ENCODE measurements at places on chromosomes 1 and 21.

- no peak for DNase-seq
These were observed 7.2 kb downstream of the KIFAP3 start for GRCh38 chr1:170067253-170067819.

- no peak for DNase-seq
These were observed 63.6 kb downstream of the NEK7 start for GRCh38 chr1:198220428-198220827.

- peak; percentile 61 for DNase-seq
These were observed 933 bp downstream of the C1orf35 start for GRCh38 chr1:228101994-228102790.

DNA sequence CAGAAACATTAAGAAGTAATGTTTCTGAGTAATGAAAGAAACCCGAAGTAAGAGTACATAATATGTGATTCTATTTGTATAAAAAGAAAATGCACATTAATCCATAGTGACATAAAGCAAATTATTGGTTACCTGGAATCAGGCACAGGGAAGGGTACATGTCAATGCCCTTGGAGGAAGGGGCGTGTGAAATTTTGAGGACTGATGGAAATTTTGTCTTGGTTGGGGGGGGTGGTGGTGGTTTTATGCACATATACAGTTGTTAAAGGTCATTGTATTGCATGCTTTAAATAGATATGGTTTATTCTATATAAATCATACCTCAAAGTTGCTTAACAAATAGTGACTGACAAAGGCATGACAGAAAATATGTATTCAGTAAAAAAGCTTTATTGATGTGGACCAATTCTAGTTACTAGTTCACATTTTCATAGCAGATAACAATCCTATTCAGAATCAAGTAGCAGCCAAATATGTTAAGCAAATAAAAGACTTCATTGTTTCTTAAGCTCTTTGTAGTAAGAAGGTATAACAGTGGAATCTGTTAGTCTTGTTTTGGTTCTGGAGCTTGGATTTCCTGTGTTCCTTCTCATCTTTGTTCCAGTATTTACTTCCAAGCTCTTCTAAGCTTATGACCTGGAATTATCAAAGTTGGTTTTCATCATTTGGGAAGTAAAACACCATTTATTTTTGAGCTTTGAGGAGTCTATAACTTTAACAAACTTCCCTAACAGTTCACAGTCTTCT, 15.1 kb downstream of the BACH1 start:
- DNase-seq = no peak

DNA sequence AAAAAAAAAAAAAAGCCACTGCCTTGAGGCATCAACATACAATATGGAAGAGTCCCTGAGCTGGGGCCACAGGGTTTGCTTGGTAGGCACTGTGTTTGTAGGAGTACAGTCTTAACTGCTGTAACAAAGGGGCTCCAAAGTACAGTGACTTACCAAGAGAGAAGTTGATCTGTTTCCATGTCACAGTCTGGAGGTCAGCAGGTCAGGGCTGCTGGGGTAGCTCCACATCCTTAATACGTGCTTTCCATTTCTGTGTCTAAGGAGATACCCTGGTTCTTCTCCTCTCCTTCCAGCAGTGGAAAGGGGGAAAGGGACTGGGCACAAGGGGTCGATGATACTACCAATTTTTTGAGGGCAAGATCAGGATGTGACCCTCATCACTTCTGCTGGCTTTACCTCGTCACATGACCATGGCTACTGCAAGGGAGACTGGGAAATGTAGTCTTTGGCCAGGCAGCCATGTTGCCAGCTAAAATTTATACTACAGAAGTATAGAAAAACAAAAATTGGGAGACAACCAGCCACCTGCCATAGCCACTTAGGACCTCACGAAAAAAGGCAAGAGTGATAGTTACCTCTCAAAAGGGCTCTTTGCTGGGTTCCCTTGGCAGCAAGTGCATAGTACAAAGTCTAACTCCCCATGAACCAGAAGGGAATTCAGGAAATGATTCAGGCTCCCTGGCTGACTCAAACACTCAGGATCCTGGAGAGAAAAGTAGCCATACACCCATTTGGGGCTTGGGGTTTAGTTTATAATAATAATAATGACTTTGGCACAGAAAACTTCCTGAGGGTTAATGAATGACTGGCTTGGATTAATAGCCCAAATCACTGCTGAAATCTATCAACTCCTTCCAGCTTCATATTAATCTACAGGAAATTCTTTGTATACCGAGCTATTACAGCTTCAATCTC, 52.7 kb upstream of the ATP5PO start:
- no peak for DNase-seq

DNA sequence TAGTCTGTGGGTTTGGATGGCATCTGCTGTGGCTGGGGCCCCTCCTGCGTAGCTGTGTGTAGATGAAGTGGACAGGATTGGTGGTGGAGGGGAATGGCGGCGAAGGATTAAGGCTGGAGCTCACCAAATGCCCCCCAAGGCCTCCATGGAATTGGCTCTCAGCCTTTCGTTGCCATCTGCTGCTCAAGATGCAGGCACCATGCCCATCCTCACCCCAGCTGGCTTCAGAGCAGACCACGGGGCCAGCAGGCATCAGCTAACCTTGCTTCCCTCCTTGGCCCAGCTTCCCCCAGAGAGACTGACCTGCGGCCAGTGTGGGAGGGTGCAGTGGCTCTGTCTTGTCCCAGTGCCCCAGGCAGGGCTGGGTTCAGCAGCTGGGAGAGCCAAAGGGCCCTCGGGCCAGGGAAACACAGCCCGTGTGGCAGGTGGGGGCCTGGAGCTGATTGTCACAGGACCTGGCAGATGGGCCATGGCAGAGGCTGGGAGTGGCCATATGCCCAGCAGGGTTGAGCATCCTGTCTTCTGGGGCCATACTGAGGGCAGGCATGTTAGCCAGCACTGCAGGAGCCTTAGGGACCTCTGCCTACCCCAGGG, 66.8 kb upstream of the ACTL8 start:
- no peak for DNase-seq

DNA sequence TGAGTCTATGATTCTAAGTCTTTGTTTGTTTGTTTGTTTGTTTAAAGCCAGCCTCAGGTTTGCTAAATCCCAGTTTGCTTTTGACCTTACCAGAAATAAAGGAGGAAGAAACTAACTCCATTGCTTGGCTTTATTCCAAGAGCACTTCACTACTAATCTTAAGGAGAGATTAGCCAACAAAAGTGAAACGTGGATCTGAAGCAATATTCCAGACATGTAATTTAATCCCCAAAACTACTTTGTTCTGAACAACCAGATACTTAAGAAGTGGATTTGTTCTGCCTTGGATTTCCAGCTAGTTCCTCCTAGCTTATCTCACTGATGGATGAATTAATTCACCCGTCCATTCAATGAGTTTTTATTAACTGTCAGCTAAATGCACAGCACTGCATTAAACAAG, 15.9 kb upstream of the CEP350 start:
- no peak for DNase-seq

DNA sequence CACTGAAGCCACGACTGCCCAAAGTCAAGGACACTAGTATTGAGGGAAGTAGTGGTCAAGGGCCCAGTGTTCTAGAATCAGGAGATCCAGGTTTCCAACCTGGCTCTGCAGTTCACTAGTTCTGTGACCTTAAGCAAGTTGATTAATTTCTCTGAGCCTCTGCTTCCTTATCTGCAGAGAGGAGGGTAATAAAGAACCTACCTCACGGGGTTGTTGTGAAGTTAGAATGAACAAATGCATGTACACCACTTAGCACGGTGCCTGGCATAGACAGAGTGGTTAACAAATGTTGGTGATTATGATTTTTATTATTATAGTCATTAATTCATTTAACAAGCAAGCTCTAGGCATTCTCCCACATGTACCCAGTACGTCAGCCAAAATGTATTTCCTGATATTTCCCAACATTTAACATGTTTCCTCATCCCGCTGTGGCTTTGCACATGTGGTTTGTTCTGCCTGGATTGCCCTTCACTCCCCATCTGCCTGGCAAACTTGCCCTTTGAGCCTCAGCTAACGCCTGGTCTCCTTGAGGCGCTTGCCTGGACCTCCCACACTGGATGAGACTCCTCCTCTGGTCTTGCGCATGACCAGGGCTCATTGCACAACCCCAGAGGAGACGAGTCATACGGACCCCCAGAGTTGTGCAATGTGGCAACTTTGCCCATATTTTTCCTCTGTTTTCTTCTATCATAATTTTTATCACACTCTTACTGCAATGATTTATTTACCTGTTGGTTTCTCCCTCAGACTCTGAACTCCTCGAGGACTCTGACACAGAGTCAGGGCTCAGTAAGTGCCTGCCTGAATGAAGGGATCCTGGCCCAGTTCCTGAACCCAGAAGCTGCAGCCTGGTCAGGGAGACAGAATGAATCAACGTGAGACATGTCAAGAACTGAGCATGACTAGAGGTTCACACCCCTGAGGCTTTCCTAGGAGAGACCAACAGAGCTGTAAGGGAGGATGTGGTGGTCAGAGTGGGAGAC, 20.7 kb upstream of the MFSD2A start:
- no peak for DNase-seq

- no peak for DNase-seq
These were observed 31.5 kb downstream of the PALMD start for GRCh38 chr1:99677416-99677815.

GRCh38 chr1:89271341-89272015, 1.2 kb downstream of the GBP5 start:
- DNase-seq = no peak

DNA sequence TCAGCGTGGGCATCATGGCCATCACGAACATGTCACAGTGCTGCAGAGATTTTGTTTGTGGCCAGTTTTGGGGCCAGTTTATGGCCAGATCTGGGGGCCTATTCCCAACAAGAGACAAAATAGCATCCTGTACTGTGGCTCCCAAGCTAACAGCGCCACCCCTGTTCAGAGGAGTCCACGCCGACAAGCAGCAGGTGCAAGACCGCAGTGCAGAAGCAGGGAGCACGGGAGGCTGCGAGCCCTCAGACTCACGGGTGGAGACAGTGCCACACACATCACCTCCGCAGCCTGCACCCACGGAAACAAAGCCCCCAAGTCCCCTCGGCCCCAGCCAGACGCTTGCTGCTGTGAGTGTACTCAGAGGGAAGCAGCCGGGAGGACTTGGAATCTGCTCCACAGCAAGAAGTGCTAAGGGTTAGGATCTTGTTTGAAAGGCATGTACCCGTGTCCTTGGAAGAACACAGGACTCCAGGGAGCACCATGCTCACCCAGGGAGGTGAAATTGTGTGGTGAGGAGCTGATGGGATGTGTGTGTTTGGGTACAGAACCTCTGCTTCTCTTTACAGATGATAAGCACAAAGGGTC, 7.1 kb downstream of the TCP10L start:
- DNase-seq = no peak

GRCh38 chr1:93804412-93804811, 74.6 kb downstream of the DNTTIP2 start:
- no peak for DNase-seq

- no peak for DNase-seq
These were observed 8.8 kb downstream of the PCP4L1 start for GRCh38 chr1:161267321-161267720.

DNA sequence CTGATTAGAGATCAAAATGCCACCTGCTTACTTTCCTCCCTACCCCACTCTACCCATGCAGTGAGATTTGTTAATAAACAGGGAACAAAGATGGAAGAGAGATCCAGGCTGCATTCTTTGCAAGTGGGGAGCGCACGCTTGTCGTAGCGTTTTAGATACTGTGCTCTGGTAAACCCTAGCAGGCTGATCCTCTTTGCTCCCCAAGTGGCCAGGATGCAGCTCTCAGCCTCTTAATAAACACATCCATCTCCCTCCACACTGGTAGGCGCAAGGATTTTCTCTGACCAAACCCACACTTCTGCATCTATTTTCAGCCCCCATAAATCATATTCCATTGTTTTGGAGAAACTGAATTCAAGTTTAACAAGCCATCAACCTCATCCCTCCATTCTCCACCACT, 2.9 kb downstream of the PGBD5 start:
- DNase-seq = no peak

DNA sequence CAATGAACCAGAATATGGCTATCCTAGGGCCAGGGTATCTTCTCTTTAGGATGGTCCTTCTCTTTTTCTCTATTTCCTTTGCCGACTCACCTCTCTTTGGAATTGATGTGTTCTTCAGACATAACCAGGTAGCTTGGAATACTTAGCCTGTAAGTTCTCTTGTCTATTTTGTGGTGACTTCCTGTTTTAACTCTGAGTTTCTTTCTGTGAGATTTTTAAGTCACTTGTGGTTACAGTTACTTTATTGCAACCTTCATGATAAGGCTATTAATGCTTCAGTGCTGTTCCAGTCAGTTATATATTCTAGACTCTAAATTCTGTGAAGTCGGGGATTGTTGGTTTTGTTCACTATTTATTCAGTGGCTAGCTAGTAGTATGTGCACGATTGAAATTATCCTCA, 46.2 kb downstream of the DISP1 start:
- DNase-seq = no peak

DNA sequence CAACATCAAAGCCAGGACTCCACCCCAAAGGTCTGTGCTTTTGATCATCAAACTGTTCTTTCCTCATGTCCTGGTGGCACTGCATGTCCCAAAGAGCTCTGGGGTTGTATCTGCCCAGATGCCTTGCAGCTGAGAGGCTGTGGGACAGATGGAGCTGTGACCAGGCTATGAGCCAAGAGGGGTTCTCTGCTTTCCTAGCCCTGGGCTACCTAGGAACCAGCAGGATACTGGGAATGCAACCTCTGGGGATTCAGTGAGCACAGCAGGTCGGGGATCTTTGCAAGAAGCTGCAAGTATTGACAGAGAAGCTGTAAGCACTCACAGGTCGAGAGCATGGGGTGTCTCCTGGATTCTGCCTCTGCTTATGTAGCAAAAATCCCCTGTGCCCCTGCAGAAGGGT, 186.6 kb downstream of the GRIK3 start:
- no peak for DNase-seq

GRCh38 chr1:112672009-112672408, 2.5 kb upstream of the MOV10 start:
- DNase-seq = no peak

DNA sequence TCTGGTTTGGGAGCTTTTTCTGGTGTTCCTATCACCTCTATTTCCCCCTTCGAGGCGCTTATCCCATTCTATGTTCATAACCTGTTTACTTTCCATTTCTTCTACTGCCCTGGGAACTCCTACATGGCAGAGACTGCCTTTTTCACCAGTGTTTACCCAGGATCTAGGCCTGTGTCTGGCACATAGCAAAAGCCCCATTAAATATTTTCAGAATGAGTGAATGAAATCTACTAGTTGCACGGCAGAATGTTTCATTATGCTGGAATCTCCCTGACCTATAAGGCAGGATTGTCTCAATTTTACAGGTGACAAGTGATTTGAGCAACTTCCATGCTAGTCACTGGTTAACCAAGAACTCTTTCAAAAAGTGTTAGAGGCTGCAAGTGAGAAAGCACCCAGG, 70.1 kb downstream of the PGM1 start:
- DNase-seq = no peak

- DNase-seq = no peak
These were observed 37.3 kb upstream of the TMEM125 start for GRCh38 chr1:43232482-43232881.

DNA sequence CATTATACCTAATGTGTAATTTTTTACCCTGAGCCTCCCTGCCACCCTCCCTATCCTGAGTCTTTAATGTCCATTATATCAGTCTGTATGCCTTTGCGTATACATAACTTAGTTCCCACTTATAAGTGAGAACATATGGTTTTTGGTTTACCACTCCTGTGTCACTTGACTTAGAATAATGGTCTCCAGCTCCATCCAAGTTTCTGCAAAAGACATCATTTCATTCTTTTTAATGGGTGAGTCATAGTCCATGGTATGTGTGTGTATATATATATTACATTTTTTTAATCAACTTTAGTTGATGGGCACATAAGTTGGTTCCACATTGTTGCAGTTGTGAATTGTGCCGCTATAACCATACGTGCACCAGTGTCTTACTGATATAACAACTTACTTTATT, 477.1 kb upstream of the NEGR1 start:
- no peak for DNase-seq

- DNase-seq = no peak
These were observed 158.2 kb downstream of the TRIM33 start for GRCh38 chr1:114352797-114353196.
